SK-N-MC (cell line): ENCODE measurements at places on chromosomes 7 and 10.

DNA sequence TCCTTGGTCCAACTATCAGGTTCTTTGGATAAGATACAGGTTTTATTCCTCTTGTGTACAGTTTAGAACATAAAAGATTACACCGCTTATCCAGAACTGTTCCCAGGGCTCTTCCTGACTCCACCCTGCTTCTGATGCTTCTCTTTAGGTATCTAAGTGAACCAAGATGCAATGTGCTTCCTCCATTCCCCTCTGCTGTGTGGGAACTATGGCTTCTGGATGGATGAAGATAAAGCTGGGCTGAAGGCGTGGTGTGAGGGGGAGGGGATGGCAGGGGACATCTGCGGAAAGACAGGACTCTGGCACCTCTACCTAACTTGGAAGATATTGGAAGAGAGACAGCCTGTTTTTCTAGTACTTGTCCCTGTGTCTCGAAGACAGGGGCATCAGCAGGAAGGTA, 209.9 kb upstream of the TBX20 start:
- DNase-seq, result no peak

GRCh38 chr10:132418527-132419416, 21.8 kb downstream of the PWWP2B start:
- DNase-seq, result no peak

GRCh38 chr7:20013536-20013935, 203.6 kb downstream of the MACC1 start:
- no peak for DNase-seq

DNA sequence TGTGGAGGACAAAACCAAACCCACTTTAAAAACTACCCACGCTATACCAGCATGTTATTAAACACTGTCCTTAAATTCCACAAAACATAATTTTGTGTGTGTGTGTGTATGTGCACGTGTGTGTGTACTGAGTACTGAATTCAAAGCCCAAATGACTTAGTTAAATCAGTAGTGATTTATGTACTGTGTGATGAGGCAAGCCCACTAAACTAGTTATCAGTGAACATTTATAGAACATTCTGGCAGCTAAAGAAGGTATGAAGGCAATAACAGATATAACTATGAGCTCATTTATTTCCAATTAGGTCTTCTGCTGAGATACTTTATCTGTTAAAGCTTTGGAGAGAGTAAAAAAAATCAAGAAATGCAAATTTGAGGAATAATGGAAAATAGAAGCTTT, 115.1 kb downstream of the CPED1 start:
- no peak for DNase-seq

GRCh38 chr7:35647171-35647574, 47.8 kb downstream of the HERPUD2 start:
- peak; percentile 85 for DNase-seq

DNA sequence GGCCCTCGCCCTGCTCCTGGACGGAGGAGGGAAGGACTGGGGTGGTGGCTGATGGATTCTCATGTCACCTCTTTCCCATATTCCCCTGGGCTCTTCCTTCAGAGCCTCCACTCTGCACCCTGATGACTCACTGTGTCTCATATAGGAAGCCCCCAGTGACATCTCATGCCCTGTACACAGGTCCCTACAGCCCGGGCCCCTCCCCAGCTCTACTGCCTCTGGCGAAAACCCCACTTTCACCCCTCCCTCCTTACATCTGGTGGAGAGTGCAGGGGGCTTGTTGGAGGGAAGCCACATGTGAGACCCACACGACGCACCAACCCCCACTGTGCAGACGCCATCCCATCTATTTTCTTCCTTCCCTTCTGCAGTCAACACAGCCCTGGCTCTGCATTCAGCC, 72.8 kb upstream of the ZNF479 start:
- DNase-seq, result no peak

DNA sequence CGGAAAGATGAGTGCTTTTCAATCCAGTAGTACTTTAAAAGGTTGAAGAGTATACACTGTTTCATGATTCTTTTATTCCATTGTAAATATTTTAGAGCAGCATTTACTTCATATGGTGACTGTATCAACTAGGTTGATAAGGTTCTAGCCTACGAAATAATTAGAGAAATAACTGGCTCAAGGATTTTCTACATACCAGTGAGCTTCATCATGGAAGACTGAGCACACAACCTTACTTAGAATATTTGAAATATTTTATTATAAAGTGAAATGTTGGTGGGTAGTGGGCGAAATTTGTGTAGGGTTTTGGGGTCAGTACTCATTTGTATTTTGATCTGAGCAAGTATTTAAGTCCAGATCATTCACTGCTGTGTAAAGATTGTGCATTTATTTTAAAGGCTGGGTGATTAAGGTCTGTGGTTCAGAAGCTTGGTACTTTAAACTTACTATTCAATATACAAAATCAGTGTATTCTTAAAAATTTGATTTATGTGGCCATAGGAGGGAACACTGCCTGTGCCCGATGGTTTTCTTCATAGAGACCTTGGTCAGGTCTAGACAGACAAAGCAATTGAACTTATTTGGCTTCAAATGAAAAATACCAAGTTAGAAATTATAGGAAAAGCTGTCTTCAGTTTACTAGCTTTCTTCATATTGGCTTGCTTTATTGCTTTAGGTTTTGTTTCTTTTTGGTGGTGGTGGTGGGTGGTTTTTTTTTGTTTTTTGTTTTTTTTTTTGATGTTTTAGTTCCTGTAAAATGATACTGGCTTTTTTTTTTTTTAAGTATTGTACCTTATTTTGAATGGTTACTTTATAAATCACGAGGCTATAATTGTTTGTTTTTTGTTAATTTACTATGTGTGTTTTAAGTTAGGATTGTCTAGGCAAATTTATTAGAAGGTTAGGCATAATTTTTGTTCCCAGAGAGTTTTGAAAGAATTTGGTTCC, 3.0 kb downstream of the KMT2E start:
- no peak for DNase-seq

- DNase-seq, result no peak
These were observed 120.7 kb downstream of the ARID5B start for GRCh38 chr10:62021978-62022802.

DNA sequence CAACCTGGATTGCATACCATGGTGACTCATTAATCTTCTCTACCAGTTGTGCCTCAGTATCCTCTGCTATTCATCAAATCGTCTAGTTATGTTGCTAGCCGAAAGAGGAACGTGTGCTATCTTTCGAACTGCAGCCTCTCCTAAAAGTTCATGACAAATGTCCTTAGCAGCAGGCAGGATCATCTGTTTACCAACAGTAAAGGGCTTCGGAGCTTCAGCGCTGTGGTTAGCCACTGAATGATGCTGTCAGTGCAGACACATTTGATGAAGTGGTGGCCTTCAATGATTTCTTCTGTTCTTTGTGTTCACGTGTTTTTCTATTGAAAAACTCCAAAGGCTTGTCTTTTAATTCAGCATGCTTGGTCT, 68.8 kb downstream of the CSTF2T start:
- DNase-seq, result no peak

DNA sequence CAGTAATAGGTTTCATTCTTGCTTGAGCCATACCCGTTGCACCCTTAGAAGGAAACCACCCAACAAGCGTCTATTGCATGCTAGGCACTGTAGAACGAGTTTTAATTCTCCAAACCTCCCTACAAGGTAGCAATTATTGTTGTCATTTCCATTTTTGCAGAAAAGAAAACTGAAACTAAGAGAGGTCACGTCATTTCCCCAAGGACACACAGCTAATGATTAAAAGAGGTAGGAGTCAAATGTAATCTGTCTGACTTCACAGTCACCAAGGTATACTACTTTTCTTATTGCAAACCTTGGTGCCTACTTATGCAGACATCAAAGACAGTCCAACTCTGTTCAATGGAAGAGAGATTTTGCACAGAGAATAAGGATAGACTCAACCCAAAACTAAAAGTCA, 49.1 kb upstream of the C1QL3 start:
- DNase-seq, result no peak

DNA sequence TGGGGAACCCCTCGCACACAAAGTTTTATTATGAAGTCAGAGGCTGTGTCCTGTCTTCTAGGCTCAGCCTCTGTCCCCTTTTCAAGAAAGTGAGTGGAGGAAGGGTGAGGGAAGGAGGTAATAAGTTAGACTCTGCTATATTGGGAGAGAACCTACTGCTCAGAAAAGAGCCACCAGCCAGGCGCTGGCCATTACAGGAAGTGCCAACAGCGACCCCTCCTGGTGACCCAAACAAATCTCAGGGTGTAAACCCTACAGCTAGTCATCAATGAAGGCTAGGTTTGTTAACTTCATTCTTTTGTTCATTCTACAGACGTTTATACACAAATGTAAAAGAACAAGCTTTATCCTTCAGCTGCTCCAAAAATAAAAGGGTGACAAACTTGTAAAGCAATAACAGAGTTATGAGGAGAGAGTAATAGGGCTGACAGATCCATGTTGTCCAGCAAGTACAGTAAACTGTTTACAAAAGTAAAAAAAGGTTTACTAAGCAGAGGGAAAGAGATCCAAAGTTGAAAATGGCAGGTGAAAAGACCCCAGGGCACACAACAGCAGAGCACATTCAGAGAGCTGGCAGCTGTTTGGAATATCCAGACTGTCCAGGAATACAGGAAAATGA, 82.7 kb downstream of the FAM204A start:
- no peak for DNase-seq

DNA sequence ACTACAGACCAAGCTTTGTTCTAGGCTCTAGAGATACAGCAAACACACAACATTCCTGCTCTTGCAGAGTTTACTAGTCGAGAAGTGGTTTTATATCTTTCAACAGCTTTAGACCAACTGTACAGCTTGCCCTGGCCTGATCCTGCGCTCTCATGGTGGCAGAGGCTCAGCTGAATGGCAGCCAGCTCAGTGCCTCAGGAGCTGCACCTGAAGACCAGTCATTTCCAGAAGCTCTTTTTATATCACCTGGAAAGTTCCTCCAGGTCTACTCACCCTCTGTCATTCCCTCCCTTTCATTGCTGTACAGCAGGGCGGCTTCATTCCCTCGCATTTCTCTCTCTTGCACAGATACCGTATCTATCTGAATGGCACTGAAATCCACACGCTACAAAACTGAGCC, 319.8 kb downstream of the GATA3 start:
- DNase-seq, result no peak

DNA sequence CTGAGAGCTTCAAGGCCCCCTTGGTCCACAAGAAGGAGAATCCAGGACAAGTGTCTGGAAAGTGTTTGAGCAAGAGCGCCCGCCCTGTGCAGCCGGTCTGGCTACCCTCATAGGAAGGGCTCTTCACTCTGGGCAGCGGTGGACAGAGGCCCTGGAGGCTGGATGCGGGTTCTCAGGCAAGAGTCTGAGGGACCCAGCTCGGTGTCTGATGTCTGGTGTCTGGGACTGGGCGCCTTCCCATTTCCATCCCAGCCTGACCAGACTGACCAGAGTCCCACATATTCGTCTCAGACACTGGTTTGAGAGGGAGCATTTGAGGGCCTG, 59.8 kb downstream of the HK1 start:
- DNase-seq, result no peak

GRCh38 chr10:79320820-79321493, 26.3 kb upstream of the PPIF start:
- no peak for DNase-seq

- no peak for DNase-seq
These were observed 133.5 kb downstream of the TSPAN12 start for GRCh38 chr7:120724448-120724847.

DNA sequence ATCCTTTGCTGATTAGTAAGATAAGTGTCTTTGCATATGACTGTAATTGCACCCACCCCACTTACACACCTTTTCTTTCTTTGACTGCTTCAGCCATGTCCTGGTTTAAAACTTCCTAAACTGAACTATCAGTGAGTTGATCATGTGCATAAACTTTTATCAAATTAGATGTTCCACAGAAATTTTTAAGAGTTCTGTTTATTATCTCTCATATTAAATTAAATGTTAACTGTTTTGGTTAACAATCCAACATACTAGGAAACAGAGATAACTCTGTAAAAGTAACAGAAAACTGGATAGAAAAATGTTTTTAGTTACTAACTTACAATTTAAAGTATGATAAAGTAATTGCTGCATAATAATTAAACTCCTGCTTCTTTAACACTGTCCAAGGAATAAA, 959.6 kb upstream of the LRRN3 start:
- DNase-seq, result no peak

- DNase-seq, result no peak
These were observed 18.4 kb upstream of the GPR146 start for GRCh38 chr7:1025743-1026581.

DNA sequence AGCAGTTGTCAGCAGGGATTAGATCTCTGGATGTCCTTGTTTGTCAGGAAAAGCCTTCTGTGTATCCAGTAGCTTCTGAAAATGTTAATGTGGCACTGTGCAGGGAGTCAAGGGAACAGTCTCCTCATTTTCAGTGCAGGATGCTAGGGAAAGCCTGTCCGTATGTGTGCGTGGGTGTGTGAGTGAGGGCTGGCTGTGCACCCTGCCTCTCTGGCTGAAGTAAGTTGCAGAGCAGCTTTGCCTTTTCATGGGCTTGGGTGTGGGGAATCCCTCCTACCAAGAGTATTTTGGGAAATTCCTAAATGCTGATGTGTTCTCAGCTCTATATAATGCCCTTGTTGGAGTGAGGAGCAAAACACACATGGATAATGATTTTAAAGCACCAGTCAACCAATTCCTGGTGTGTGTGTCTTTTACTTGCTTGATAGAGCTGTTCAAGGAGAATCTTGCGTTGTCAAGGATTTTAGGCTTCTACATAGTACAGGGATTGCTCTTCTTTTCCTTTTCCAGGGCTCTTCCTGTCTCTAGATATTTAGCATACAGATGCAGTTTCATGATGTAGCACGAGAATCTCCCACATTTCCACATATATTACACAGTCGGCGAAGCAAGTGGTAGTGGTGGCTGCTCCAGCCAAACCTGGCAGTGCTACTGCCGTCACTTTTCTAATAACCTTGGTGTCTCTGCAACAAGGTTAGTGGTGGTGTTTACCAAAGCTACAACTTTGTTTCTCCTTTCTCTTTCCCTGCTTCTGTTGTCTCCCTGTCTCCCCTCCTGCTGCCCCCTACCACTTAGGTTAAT, 92.8 kb downstream of the MCU start:
- DNase-seq, result no peak

DNA sequence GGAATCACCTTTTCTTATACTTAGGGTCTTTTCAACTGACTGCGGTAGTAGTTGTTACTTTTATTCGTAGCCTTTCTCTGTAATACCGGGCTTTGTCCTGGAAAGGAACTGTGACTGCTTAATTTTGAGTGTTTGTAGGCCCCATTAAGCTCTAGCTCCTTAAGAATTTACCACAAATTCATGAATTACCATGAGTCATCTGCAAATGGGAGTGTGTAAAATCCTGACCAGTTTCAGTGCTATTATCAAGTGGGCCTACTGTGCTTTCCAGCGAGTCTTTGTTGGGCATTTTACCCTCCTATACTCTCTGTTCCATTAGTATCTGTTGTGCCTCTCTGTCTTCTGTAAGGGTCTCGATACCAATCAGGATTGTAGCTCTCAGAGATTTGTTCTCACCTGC, 49.7 kb downstream of the ZMYND11 start:
- no peak for DNase-seq

DNA sequence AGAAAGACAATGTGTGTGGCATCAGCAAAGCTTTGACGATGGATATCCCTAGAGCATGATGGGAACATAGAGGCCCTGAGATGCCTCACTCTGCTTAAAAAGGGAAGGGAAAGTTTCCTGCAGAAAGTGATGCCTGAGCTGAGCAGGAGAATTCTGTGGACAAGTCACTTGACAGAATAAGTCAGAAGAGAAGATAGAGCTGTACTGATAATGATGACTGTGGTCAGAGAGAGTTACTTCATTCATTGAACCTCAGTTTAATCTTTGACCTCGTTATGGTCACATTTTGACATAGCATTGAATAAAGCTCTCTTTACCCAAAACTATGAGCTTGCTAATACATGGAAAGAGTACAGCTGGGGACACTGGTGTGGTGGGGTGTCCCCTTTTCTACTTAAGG, 7.6 kb downstream of the CUBN start:
- no peak for DNase-seq
